ENCODE measurements at places on chromosomes 2 and 18.
A peak's percentile ranks its signal among the peaks of the same experiment; 100 is the strongest.

- peaks cover 5% of the 10 kb centered on the region for H3K36me3 ChIP-seq
- H3K4me1 ChIP-seq, result peaks cover 18% of the 10 kb centered on the region
- H3K27me3 ChIP-seq, result no peaks in the 10 kb centered on the region
- peak overlapping the region; percentile 46 for H3K4me3 ChIP-seq
- peak; percentile 88 for DNase-seq
These were observed 16.7 kb upstream of the ADI1 start for GRCh38 chr2:3535794-3536681.

GRCh38 chr18:9013926-9014373 lies 88.5 kb upstream of the NDUFV2 start:
- H3K27ac ChIP-seq, result no peak overlapping the region
- no peaks in the 10 kb centered on the region for H3K27me3 ChIP-seq
- no peak for DNase-seq
- peaks cover 6% of the 10 kb centered on the region for H3K4me1 ChIP-seq

DNA sequence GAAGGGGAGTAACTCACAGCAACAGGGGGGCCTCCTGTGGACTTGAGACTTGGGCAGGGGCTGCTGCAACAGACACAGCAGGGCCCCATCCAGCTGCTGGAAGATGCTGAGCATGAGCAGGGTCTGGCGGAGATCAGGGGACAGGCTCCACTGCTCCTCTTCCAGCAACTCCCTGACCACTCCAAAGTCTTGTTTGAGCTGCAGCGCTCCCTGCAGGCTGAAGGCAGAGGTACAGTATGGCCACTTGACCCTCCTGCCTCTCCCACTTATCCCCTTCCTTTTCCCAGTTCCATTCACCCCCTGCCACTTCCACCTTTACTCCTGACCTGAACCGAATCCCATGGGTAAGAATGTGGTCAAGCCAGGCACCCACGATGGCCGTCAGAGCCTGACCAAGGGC lies 2.4 kb upstream of the MRPL53 start:
- no peaks in the 10 kb centered on the region for H3K27me3 ChIP-seq
- H3K36me3 ChIP-seq, result peaks cover 31% of the 10 kb centered on the region
- no peak overlapping the region for H3K27ac ChIP-seq
- DNase-seq, result no peak

GRCh38 chr18:13363359-13363758 lies 144.8 kb downstream of the LDLRAD4 start:
- H3K4me1 ChIP-seq, result no peaks in the 10 kb centered on the region
- H3K36me3 ChIP-seq, result no peaks in the 10 kb centered on the region
- H3K4me3 ChIP-seq, result no peak overlapping the region
- H3K27me3 ChIP-seq, result no peaks in the 10 kb centered on the region

- DNase-seq, result no peak
- H3K27ac ChIP-seq, result no peak overlapping the region
- no peaks in the 10 kb centered on the region for H3K27me3 ChIP-seq
- H3K4me1 ChIP-seq, result peaks cover 4% of the 10 kb centered on the region
- H3K36me3 ChIP-seq, result peaks cover 53% of the 10 kb centered on the region
These were observed 31.3 kb downstream of the EHD3 start for GRCh38 chr2:31265234-31265633.

- no peaks in the 10 kb centered on the region for H3K27me3 ChIP-seq
- DNase-seq, result no peak
- H3K4me1 ChIP-seq, result peaks cover 6% of the 10 kb centered on the region
These were observed 189.8 kb downstream of the LTBP1 start for GRCh38 chr2:33136566-33136965.

GRCh38 chr2:201980389-201980821 lies 53.2 kb upstream of the FZD7 start:
- H3K4me1 ChIP-seq, result no peaks in the 10 kb centered on the region
- no peak for DNase-seq
- H3K27me3 ChIP-seq, result no peaks in the 10 kb centered on the region
- H3K4me3 ChIP-seq, result no peak overlapping the region
- no peak overlapping the region for H3K27ac ChIP-seq

DNA sequence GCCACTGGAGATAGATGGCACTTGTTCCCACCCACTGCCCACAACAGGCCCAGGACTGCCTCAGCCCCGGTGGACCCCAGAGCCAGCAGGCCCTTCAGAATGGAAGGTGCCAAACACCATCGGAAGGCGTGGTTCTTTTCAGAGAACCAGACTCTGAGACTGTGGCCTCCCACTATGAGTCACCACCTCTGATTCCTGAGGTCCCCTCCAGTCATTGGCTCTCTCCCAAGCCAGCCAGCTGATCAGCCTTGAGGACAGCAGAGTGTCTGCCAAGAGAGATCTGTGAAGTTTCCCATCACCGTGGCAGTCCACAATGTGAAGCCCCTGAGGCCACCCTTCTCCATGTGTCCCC lies 10.4 kb upstream of the MAP3K2 start:
- H3K27ac ChIP-seq, result peak overlapping the region; percentile 65
- H3K27me3 ChIP-seq, result no peaks in the 10 kb centered on the region

- H3K36me3 ChIP-seq, result no peaks in the 10 kb centered on the region
- no peaks in the 10 kb centered on the region for H3K4me1 ChIP-seq
- no peak overlapping the region for H3K27ac ChIP-seq
- H3K4me3 ChIP-seq, result no peak overlapping the region
- H3K27me3 ChIP-seq, result no peaks in the 10 kb centered on the region
- DNase-seq, result no peak
These were observed 42.6 kb downstream of the TTR start for GRCh38 chr18:31634331-31634713.

- no peaks in the 10 kb centered on the region for H3K4me1 ChIP-seq
- H3K27ac ChIP-seq, result no peak overlapping the region
- H3K27me3 ChIP-seq, result no peaks in the 10 kb centered on the region
- peak overlapping the region; percentile 55 for H3K4me3 ChIP-seq
These were observed 302.0 kb downstream of the NCKAP5 start for GRCh38 chr2:133266041-133266925.

DNA sequence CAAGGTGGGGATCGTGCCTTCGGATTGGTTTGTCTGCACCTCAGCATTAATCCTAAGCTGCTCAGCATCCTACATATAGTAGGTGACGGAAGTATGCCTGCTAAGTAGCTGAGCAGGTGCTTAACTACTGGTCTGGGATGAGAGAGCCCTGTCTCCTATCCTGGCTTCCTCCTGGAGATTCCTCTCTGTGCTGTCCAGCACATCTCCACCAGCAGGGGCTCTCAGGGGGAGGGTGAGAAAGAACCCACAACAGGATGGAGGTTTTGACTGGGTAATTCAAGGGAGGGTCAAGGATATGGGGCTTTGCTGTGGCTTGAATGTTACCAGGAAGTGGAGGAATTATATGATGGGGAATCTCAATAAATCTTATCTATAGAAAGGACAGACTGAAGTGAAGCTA lies 45.4 kb upstream of the KIF5C start:
- H3K27me3 ChIP-seq, result no peaks in the 10 kb centered on the region
- no peak for DNase-seq
- no peak overlapping the region for H3K27ac ChIP-seq
- no peaks in the 10 kb centered on the region for H3K4me1 ChIP-seq
- no peak overlapping the region for H3K4me3 ChIP-seq

- H3K27me3 ChIP-seq, result no peaks in the 10 kb centered on the region
- peaks cover 28% of the 10 kb centered on the region for H3K4me1 ChIP-seq
- DNase-seq, result no peak
- peak overlapping the region; percentile 91 for H3K4me3 ChIP-seq
- H3K27ac ChIP-seq, result peak overlapping the region; percentile 100
These were observed 1.3 kb downstream of the SPIRE1 start for GRCh38 chr18:12656605-12656937.

- no peak overlapping the region for H3K27ac ChIP-seq
- no peak overlapping the region for H3K4me3 ChIP-seq
- no peak for DNase-seq
- no peaks in the 10 kb centered on the region for H3K27me3 ChIP-seq
- no peaks in the 10 kb centered on the region for H3K4me1 ChIP-seq
These were observed 28.6 kb downstream of the DOCK10 start for GRCh38 chr2:225013425-225014365.

- DNase-seq, result no peak
- no peaks in the 10 kb centered on the region for H3K36me3 ChIP-seq
- H3K4me3 ChIP-seq, result no peak overlapping the region
These were observed 91.4 kb upstream of the ASAP2 start for GRCh38 chr2:9115229-9115628.

- H3K36me3 ChIP-seq, result no peaks in the 10 kb centered on the region
- no peaks in the 10 kb centered on the region for H3K27me3 ChIP-seq
- H3K4me3 ChIP-seq, result no peak overlapping the region
- H3K27ac ChIP-seq, result no peak overlapping the region
These were observed 685.8 kb upstream of the HS6ST1 start for GRCh38 chr2:129004485-129004884.

- no peaks in the 10 kb centered on the region for H3K4me1 ChIP-seq
- DNase-seq, result no peak
- H3K4me3 ChIP-seq, result peak overlapping the region; percentile 74
- H3K27me3 ChIP-seq, result no peaks in the 10 kb centered on the region
These were observed 1.8 kb downstream of the NMI start for GRCh38 chr2:151287513-151288250.

DNA sequence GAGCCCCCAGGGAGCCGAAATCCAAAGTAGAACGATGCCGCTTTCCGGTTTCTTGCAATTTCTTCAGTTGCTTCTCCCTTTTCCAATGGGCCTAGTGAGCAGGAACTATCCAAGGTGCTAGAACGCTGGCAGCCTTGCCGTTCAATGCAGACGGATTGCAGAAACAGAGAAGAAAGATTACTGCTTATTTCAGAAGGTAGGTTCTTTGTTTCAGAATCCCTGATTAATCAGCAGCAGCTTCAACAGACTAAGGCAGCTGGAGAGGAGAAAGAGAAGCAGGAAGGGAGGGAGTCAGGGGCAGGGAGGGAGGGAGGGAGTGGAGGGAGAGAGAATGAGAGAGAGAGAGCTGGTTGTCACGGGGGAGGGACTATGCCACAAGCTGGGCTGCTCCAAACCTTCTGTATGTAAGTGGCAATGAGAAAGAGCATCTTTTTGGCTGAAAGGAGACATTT lies 576 bp downstream of the NYAP2 start:
- H3K4me3 ChIP-seq, result no peak overlapping the region
- H3K27me3 ChIP-seq, result no peaks in the 10 kb centered on the region
- H3K36me3 ChIP-seq, result no peaks in the 10 kb centered on the region
- no peak overlapping the region for H3K27ac ChIP-seq
- no peaks in the 10 kb centered on the region for H3K4me1 ChIP-seq
- no peak for DNase-seq

DNA sequence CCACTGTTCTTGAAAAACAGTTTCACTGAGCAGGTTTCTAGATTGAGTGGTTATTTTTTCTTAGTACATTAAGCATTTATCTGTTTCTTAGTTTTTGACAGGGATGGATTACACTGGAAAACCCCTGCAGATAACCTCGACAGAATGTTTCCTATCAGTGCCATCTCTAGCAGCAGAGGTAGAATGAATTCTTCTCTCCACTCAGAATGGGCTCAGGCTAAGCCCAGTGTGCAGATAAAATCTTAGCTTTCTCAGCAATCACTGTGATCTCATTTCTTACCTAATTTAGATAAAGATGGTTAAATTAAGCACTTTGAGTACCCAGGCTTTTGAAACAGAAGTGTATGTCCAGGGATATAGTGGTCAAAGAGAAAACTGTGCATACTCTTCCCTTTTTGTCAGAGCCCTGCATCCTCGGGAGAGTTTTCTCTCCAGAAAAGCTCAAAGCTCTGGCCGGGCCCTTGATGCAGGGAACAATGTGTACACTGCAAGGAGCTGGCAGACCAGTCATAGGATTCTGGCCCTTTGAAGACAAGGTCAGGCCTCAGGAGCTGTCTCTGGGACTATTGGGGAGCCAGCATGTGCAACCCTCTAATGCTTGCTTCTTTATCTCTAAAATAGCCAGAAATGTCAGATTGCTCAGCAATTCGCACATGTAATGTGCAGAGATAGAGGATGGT lies 10.6 kb upstream of the AKAIN1 start:
- no peaks in the 10 kb centered on the region for H3K27me3 ChIP-seq
- no peak overlapping the region for H3K27ac ChIP-seq
- no peak overlapping the region for H3K4me3 ChIP-seq
- no peak for DNase-seq

- no peak overlapping the region for H3K27ac ChIP-seq
- no peaks in the 10 kb centered on the region for H3K4me1 ChIP-seq
- no peaks in the 10 kb centered on the region for H3K36me3 ChIP-seq
These were observed 31.3 kb upstream of the PTPN4 start for GRCh38 chr2:119728421-119728820.

GRCh38 chr2:208065476-208065875 lies 40.1 kb upstream of the PLEKHM3 start:
- no peak for DNase-seq
- H3K4me1 ChIP-seq, result no peaks in the 10 kb centered on the region
- no peak overlapping the region for H3K4me3 ChIP-seq
- no peak overlapping the region for H3K27ac ChIP-seq
- no peaks in the 10 kb centered on the region for H3K27me3 ChIP-seq

DNA sequence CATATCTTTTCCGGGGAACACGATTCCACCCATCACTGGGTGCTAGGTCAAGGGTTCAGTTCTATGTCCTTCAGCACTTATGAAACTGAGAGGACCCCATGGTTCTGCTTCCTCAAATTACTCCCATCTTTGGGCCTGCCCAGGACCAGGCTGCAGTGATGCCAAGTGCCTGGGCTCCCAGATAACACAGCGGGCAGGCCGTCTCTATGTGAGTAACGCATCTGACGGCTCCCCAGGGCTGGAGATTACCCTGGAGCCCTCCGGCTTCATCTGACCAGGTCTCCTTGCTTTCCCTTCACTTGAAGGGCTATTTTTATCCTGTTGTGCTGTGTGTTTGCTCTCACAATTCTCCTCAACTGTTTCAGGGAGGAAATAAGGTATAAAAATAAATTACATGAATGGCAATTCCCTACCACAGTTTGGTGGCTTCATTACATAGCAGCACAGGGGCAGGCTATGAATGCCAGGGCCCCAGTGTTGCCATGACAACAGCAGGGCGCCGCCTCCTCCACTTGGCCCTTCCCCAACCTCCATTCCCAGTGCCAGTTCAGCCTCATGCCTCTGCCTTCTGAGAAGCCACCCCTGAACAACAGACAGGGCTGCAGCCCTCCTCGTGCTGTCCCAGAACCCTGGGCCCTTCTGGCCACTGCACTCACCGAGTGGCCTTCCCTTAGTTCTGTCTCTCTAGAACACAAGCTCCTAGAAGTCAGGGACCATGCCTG lies 25.4 kb upstream of the TMEM131 start:
- H3K27me3 ChIP-seq, result no peaks in the 10 kb centered on the region
- DNase-seq, result no peak
- no peak overlapping the region for H3K4me3 ChIP-seq
- H3K27ac ChIP-seq, result no peak overlapping the region
- H3K36me3 ChIP-seq, result no peaks in the 10 kb centered on the region

- H3K4me3 ChIP-seq, result no peak overlapping the region
- no peaks in the 10 kb centered on the region for H3K27me3 ChIP-seq
- no peaks in the 10 kb centered on the region for H3K36me3 ChIP-seq
- peak overlapping the region; percentile 57 for H3K27ac ChIP-seq
- no peaks in the 10 kb centered on the region for H3K4me1 ChIP-seq
These were observed 58.4 kb downstream of the TMEM247 start for GRCh38 chr2:46537624-46538295.

GRCh38 chr2:25274868-25275574 lies 66.7 kb downstream of the DNMT3A start:
- H3K4me3 ChIP-seq, result no peak overlapping the region
- no peak for DNase-seq
- no peaks in the 10 kb centered on the region for H3K27me3 ChIP-seq
- peaks cover 8% of the 10 kb centered on the region for H3K36me3 ChIP-seq

DNA sequence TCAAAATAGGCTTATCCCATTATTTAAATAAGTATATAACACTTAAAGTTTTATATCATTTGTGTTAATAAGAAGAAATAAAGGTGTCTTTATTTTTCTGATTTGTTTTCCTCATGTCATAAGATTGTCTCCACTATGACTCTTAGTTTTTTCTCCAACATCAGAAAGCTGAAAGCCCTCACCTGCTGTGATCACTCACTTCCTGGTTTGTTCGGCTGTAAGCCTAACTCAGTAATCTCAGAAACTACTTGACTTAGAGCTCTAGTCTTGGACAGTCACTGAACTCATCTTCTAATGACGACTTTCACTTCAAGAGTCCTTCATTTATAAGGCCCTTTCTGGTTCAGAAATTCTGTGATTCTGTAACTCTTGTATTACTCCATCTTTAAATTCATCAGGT lies 311.0 kb downstream of the ZEB2 start:
- H3K27ac ChIP-seq, result no peak overlapping the region
- H3K27me3 ChIP-seq, result no peaks in the 10 kb centered on the region
- no peak overlapping the region for H3K4me3 ChIP-seq

Measured in ascending aorta (tissue), 2 donors.